Stimulated activated CD8-positive, alpha-beta memory T cell treated with anti-CD3 and anti-CD28 coated beads, Interleukin-15, amount 100 ng/mL, for 24 hours (primary cell): ENCODE measurements at places on chromosomes 7 and 10.

- DNase-seq: no peak
These were observed 38.9 kb downstream of the GPRIN2 start for GRCh38 chr10:46517541-46517940.

DNA sequence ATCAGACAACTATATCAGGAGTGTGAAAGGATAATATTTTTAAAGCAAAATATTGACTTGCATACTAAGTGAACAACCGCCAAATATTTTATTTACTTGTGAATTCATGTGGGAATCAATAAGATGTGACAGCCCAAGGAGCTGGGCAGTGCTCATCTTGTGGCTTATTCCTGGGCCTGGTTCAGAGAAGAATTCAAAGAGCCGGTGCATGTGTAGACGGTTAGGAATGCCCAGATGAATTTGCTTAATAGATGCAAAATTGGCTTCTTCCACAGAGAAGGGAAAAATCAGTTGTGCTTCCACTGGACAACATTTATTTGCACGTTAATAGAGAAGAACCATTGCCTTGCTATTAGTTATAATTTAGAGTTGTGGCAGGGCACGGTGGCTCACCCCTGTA, 4.4 kb downstream of the MYL7 start:
- no peak for DNase-seq

DNA sequence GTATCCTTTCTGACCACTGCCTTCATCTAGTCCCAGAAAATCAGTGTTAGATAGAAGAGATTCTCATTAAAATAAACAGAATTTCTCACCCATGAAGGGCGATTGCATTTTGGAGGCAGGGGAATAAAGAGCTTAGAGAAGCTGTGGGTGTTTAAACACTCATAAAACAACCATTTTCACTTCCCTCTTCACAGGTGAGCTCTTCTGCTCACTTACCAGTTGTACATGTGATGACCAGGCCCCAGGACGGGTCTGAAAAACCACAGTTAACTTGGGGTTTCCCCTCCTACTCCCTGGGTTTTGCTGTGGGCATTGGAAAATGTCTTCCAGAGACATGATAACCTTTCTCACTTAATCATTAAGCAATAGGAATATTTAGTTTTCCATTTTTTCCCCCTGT, 411.6 kb upstream of the DPP6 start:
- DNase-seq: no peak

GRCh38 chr7:133510326-133511055, 257.6 kb downstream of the EXOC4 start:
- DNase-seq: no peak

- DNase-seq: no peak
These were observed 235.5 kb downstream of the GRM8 start for GRCh38 chr7:127017196-127017595.

DNA sequence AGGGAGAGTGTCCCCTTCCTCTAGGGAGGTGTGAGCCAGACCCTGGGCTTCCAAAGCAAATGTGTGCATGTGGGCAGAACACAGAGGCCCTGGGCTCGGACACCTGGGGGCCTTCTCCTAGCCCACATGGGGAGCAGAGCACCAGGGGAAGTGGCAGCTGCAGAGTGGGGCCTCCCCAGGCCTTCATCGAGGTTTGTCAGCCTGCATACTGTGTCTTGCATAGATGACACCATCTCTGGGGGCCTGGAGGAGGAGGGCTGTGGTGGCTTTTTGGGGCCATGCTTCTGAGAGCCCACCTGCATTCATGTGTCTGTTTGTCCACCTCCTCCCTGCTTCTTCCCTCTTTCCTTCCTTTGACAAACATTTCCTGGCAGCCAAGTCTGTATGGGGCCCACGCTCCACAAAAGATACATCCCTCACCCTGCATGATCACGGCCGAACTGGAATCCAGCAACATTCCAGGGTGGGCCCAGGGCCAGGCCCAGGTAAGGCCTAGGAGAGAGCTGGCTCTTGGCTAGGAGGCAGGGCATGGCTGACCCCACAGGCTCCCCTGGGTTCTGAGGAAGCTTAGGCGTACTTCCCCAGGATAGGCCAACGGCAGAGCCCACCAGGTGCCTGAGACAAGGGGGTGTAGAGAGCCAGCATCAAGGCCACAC, 79.2 kb downstream of the ZMIZ1 start:
- DNase-seq: no peak

GRCh38 chr10:35927990-35928488, 285.9 kb upstream of the FZD8 start:
- DNase-seq: no peak

DNA sequence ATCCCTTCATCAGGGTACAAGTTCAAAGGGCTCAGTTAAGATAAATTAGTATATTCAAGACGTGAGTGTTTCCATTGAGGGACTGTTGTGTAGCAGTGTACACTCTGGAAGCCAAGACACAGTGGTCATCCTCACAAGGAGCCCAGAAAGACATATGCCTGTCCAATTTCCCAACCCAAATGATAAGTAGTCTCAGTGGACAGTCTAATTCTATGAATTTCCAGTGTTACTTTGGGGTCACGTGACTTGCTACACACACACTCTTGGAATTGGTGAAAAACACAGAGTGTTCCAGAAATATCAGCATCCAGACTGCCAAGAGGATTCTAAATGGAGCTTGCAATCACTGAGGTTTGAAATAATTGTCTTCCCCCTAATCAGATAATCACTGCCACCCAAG, 365.1 kb downstream of the WDR11 start:
- DNase-seq: no peak

DNA sequence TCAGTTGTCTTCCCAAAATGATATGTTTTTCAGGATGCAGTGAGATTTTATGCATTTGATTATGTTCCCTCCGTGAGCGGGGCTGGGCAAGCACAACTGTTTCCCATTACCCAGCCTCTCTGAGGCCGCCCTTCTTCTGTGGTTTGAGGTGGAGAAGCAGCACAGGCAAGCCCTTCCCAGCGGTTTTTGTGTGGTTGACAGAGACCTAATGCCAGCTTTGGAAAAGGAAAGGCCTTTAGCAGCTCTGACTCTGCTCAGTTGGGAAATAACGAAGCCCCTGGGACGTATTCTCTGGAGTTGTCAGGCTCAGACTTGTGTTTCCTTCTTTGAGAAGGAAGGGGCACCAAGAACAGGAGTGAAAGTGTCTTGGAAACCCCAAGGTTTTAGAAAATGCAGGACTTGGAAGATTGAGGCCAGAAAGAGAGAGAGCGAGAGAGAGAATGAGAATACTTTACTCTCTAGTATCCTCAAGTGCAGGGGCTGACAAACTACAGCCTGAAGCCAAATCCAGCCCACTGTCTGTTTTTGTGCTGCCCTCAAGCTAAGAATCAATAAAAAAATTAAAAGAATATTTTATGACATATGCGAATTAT, 20.6 kb upstream of the PDCD4 start:
- DNase-seq: no peak

DNA sequence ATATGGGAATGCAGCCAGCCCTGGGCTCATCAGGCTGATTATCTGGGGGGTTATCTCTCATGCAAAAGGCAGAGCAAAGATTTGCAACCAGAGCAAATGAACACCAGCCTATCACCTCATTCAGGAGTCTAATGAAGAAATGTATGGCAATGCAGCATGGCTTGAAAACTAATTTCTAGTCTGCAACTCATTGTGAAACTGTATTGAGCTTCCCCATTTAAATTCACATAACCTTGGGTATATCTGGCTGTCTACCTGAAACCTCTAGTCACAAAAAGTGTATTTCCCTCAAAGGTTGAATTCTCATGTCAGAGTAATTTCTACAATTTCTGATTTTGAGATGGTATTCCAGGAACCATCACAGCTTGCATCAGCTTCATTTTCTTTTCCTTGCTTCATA, 240.0 kb downstream of the SDHAF3 start:
- no peak for DNase-seq

DNA sequence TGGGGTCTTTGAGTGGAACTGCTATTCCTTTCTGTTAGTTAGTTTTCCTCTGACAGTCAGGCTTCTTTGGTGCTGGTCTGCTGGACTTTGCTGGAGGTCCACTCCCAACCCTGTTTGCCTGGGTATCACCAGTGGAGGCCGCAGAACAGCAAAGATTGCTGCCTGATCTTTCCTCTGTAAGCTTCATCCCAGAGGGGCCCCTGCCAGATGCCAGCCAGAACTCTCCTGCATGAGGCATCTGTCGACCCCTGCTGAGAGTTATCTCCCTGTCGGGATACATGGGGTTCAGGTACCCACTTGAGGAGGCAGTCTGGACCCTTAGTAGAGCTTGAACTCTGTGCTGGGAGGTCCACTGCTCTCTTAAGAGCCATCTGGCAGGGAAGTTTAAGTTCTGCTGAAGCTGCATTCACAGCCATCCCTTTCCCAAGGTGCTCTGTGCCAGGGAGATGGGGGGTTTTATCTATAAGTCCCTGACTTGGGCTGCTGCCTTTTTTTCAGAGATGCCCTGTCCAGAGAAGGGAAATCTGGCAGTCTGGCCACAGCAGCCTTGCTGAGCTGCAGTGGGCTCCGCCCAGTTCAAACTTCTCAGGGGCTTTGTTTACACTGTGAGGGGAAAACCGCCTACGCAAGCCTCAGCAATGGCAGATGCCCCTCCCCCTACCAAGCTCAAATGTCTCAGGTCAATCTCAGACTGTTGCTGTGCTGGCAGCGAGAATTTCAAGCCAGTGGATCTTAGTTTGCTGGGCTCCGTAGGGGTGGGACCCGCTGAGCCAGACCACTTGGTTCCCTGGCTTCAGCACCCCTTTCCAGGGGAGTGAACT, 89.7 kb upstream of the CDK6 start:
- DNase-seq: no peak

- DNase-seq: no peak
These were observed 39.0 kb downstream of the OAT start for GRCh38 chr10:124379609-124380193.

DNA sequence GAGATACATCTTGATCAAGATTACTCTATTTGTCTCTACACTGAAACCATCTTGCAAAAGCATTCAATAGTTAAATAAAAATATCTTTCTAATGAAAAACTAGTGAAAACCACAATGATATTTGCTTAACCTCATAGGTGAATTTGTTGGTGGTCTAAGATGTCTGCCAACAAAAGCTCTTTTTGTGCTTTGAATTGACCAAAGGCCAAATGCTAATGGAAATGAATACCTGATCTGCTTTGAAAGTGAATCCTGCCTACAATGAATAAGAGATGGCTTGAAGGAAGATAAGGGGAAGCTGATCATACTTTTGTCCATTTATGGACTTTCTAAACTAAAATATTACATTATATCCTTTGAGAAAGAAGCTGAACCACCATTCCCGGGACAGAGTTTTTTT, 228.9 kb upstream of the ETV1 start:
- DNase-seq: no peak

- no peak for DNase-seq
These were observed 4.0 kb upstream of the PKD1L1 start for GRCh38 chr7:47952224-47952623.

DNA sequence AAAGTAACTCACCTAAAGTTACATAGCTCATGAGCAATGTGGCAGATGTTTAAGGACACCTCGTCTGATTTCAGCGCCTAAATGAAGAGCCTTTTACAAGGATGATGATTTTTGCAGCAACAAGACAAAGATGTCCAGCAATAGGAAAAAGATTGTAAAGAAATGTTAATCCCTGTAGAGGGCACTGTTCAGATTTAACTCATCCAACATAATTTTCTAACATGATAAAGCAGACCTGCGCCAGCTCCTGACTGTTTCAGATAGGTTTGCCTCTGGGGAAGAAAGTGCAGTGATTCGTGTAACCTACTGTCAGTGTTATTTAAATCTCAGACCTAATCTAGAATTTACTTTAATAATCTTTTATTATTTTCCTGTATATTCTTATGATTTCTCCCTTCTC, 595.2 kb downstream of the AUTS2 start:
- no peak for DNase-seq

- peak; percentile 17 for DNase-seq
These were observed at the start of gene CDHR1 for GRCh38 chr10:84194424-84195043. Gene CDHR1 (plus strand): TSS chr10:84194537. CDS start chr10:84194761, 224 bp downstream.
